DMS79 (cell line): ENCODE measurements at places on chromosomes 11 and 22.
A peak's percentile ranks its signal among the peaks of the same experiment; 100 is the strongest.

DNA sequence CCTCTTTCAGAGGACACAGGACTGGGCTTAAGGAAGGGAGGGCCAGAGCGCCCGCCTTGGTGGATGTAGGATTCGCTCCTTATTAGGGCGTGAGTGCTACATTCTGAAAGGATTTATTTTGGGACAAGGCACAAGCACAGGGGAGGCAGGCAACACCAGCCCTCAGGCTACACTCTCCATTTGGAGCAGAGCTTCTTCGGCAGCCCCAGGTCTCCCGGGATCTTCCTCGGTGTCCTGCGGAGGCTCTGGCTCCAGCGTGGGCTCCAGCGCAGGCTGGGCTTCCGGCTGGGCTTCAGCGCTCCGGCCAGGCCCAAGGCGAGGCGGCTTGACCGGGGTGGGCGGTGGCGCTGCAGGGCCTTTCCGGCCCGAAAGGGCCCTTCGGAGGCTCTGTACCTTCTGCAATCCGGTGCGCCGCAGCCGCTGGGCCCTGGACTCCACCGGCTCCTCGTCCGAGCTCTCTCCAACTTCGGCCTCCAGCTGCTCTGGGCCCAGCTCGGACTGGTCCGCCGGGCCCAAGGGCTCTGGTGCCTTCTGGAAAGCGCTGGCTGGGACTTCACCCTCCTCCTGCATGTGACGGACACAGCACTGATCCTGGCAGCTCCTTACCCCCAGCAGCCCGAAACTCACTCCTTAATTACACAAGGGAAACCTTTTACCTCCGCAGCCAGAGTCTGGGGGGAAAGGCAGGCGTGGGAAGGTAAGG is 1.1 kb downstream of the CAVIN3 start:
- DNase-seq = no peak

GRCh38 chr22:33018232-33018864 is 39.8 kb downstream of the SYN3 start:
- DNase-seq = no peak

GRCh38 chr11:129289350-129290040 is 86.2 kb upstream of the BARX2 start:
- no peak for DNase-seq

GRCh38 chr11:9806946-9807687 is 143.2 kb downstream of the SWAP70 start:
- no peak for DNase-seq

DNA sequence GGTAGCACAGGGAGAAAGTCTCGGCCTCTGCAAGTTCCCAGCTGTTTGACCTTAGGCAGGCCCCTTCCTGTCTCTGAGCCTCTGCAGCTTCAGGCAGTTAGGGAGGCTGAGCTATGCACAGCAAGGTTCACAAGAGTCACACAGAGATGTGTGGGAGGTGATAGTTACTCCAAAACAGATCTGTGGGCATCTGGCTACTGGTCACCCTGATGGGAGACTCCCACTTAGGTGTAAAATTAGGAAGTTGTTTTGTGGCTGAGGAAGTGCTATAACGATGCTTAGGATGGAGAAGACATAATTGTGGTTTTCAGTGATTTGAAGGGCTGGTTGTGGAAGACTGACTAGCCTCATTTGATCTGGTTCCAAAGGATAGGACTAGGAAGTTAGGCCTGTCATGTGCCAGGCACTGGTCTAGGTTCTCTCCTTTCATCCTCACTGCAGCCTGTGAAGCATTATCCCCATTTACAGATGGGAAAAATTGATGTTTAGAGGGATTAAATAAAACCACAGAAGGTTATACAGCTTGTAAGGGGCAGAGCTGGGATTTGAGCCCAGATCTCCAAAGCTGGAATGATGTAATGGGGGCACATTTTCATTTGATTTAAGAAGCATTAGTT is 13.5 kb downstream of the ACO2 start:
- no peak for DNase-seq

DNA sequence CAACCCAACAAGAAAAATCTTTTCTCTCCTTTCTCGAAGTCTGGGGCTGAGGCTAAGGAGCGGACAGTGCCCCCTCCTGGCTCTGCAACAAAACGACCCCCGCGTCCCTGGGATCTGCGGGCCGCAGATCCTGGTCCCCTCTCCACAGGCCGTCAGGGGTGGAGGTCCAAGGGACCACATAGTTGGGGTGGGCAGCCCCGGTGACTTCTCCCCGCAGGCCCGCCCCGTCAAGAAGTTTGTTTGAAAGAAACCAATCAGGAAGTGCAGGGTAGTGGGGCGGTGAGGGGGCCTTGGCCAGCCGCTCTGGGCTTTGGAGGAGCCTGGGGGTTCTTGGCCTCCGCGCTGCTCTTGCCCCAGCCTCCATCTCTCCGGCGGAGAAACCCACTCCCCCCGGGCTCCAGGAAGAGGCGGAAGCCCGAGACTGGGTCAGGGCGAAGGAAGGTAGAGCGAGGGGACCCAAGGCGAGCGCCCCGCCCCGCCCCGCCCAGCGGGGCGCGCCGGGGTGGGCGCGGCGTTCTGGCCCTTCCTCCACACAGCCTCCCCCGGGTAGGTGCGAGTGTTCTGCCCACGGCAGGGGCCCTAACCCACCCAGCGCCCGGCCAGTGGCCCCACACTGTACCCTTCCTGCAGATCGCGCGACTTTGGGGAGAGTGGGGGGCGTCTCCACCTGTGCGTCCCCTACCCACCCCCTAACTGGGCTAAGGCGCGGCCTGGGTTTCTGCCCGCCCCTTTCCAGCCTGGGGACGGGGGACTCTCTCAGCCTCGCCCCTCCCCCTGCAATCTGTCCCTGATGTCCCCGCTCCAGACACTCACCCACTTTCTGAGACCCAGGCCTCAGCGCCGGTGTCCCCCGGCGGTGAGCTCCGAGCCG is 1.3 kb downstream of the TP53I11 start:
- DNase-seq = peak; percentile 40

- DNase-seq = no peak
These were observed 620.3 kb downstream of the NELL1 start for GRCh38 chr11:21289686-21290085.

- DNase-seq = no peak
These were observed 456.2 kb downstream of the TBC1D22A start for GRCh38 chr22:47218671-47219070.

DNA sequence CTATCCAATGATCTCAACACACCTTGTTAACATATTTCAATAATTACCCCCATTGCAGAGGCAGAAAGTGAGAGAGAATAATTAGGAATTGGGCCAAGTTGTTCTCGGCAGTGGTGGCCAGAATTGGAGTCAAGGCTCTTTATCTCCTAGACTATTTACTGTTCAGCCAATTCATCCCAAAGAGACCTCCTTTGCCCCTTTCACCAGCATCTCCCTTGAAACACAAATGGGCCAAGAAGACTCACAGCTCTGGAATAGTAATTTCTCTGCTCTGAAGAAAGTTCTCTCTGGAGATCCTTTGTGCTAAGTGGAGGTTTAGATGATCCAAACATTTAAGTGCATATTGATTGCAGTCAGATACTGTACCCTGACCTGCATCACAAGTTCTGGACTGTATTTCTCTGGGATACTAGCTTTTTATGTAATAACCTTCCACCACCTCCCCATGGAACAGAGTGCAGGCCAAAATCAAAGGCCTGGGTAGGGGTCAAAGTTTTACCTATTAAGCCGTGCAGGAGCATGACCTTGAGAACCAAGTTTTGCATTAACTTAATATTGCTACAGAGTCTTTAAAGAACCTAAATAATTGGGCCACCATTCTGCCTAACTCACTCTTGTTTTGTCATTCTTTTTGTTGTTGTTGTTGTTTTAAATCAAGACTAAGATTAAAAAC is 19.6 kb upstream of the CADM1 start:
- DNase-seq = no peak

- DNase-seq = no peak
These were observed 51.8 kb upstream of the TTC12 start for GRCh38 chr11:113262594-113262993.

DNA sequence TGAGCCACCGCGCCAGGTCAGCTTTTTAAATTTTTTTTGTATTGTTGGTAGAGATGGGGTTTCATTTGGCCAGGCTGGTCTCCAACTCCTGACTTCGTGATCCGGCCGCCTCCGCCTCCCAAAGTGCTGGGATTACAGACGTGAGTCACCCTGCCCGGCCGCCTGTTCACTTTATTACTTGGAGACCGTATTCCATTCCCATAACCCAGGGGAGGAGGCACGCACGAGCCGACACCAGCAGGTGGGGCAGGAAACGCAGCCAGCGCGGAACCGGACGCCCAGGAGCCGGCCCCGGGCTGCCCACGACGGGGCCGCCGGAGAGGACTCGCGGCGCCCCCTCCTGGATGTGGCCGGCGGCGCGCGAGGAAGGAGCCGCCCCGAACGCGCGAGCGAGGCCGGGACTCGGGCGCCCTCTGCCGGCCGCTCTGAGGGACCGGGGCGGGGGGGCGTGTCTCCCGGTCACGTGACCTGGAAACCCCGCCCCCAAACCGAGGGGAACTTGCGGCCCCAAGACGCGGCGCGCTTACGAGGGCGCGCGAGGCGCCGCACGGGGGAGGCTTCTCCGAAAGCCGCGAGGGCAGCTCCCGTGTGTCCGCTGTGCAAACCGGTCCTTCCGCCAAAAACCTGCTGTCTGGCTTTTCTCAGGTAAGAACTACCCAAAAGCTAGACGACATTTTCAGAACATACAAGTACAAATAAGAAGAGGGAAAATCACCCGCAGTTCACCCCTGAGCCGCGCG is 11.6 kb upstream of the RNH1 start:
- DNase-seq = no peak

GRCh38 chr22:16974298-16975084 is 33.5 kb downstream of the GAB4 start:
- no peak for DNase-seq

DNA sequence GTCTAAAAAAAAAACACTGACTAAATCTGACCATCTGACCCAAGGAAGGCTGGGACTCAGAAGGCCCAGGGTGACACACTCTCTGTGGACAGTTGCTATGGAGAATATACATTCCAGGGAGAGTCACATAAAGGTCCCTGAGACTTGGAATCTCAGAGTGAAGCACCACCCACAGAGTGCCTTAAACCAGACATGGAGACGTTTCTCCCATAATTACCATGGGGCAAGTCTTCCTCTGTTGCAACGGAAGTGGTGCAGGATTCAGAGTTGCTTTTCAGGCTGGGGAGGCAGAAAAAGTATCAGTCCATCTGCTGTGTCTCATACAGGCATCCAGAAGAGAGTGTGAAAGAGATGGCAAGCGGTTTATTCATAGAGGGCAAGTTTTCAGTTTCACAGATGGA is 58.7 kb upstream of the SLN start:
- DNase-seq = no peak

DNA sequence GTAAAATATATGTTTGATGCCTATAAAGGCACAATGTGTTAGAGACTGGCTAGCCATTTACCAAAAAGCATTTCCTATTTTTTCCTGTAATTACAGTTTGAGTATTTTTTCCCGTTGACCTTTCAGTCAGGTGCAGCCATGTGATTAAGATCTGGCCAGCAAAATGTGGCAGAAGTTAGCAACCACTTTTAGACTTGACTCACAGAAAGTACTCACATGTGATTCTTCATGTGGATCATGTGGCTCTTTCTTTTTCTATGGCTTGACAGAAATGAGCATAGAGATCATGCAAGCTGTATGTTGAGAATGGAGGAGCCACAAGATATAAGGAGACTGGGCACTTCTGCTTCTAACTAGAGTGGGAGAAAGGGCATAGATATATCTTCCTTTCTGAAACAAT is 27.3 kb upstream of the RAB38 start:
- no peak for DNase-seq

- DNase-seq = no peak
These were observed 5.9 kb downstream of the LMNTD2 start for GRCh38 chr11:554428-555226.

DNA sequence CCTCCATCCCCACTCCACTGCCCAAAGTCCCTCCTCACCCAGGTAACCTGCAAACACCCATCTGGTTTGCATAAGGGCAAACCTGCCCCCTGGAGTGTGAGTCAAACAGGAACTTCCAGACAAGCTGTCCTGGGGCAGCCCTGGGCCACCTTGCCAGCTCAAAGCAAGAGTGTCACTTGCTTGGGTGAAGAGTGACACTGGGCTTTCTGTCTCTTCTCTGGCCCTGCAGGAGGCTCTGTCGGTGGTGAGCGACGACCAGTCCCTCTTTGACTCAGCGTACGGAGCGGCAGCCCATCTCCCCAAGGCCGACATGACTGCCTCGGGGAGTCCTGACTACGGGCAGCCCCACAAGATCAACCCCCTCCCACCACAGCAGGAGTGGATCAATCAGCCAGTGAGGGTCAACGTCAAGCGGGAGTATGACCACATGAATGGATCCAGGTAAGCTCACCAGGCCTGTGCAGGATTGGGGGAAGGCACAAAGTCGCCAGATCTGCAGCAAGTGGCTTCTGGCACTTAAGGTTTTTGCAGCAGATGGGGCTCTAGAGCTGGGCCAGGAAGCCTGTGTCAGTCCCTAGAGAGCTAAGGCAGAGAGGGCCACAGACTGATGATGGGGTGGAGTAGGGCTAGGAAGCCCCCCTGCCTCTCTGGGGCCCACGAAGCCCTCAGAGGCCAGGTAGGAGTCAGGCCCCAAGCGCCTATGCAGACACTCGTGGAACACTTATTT is 64.2 kb downstream of the FLI1 start:
- no peak for DNase-seq

DNA sequence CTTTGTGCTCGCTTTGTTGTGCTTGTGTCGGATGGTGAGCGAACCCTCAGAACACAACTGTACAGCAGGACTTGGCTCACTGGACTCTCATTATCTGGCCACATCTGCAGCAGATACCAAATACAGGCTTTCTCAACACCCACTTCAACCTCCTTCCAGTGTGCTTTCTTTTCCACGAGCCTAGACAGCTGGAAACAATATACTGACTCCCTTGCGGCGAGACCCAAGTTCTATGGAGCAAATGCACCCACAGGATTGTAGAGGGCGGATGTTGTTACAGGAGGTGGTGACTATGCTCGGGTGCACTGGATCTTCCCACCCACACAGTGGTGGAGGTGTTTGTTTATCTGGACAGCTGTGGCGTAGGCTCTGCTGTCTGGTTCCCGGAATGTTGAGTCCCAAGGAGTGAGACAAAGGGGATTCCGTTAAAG is 204.3 kb downstream of the TENM4 start:
- no peak for DNase-seq

- DNase-seq = no peak
These were observed 21.0 kb upstream of the WNT7B start for GRCh38 chr22:45997777-45998637.

GRCh38 chr22:29330753-29331152 is 15.3 kb upstream of the RASL10A start:
- no peak for DNase-seq

- DNase-seq = no peak
These were observed 116.5 kb downstream of the CD44 start for GRCh38 chr11:35255514-35255913.

DNA sequence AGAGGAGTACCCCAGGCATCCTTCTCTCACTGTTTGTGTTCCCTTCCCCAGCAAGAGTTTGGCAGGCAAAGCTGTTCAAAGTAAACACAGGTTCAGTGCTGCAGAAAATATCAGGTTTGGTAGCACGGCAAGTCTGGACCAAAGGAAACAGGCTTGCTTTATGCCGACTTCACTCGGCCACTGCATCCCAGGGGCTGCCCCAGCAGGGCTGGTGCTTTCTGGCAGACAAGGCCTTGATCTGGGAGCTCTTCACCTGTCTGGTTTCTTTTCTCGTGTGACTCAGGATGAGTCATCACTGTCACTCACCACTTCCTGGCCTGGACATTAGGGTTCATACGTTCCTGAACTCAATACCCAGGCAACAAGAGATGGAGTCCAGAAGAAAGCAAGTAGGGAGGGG is 52.6 kb upstream of the NAV2 start:
- DNase-seq = no peak

GRCh38 chr11:72718101-72718501 is 34.1 kb downstream of the ARAP1 start:
- DNase-seq = no peak
